ENCODE measurements at places on chromosomes 7 and 10. TPM values are rescaled to one million over a fixed set of nuclear protein-coding genes. Genes with fewer than 3 reads are reported as not detected.
A peak's percentile ranks its signal among the peaks of the same experiment; 100 is the strongest.

- peaks cover 64% of the 10 kb centered on the region for H3K27me3 ChIP-seq
- peaks cover 54% of the 10 kb centered on the region for H3K4me1 ChIP-seq
- peak; percentile 94 for DNase-seq
- H3K27ac ChIP-seq, result peak overlapping the region; percentile 47
- no peaks in the 10 kb centered on the region for H3K36me3 ChIP-seq
- H3K4me3 ChIP-seq, result peak overlapping the region; percentile 26
These were observed 203.3 kb downstream of the BUB3 start for GRCh38 chr10:123357421-123357930.

DNA sequence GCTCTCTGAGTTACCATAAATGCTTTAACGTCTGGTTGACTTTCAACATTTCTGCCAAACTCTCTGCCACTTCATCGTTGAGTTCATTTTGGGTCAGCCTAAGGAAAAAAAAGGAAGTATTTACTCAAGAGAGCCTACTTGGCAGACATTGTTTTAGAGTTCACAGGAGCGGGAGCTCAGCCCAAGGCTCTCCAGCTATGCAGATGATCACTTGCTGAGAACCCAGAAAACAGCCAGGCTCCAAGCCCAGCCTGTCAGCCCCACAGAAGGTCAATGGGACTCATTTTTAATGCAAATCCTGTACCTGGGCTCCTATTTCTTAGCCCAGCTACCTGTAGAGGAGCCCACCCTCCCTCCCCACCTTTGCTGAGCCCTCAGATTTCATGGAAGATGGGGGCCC is 45.5 kb downstream of the NOD1 start:
- DNase-seq, result peak; percentile 18
- H3K4me3 ChIP-seq, result no peak overlapping the region
- H3K36me3 ChIP-seq, result no peaks in the 10 kb centered on the region
- H3K27me3 ChIP-seq, result no peaks in the 10 kb centered on the region
- H3K4me1 ChIP-seq, result peaks cover 10% of the 10 kb centered on the region

- H3K4me1 ChIP-seq, result no peaks in the 10 kb centered on the region
- H3K4me3 ChIP-seq, result no peak overlapping the region
- no peaks in the 10 kb centered on the region for H3K36me3 ChIP-seq
- H3K27ac ChIP-seq, result no peak overlapping the region
- DNase-seq, result no peak
- no peaks in the 10 kb centered on the region for H3K27me3 ChIP-seq
These were observed 24.3 kb downstream of the NUP42 start for GRCh38 chr7:23205909-23206767.

DNA sequence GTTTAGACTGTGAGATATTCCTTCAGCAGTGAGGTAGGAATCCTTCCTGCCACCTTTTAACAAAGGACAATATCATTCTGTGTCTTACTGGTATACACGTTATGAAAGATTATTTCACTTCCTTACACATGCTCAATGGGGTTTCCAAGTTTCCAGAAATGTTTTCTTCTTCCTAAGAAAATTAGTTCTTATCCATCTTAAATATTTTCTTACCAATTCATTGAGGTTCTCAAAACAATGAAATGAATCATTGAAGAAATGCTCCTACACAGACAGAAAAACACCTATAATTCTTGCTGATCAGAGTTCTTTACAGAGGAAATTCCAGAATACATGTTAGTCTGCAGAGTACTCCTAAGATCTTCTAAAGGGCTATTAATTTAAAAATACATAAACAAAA is 51.4 kb upstream of the SEC61G start:
- no peak overlapping the region for H3K27ac ChIP-seq
- DNase-seq, result no peak
- no peaks in the 10 kb centered on the region for H3K27me3 ChIP-seq
- H3K4me1 ChIP-seq, result no peaks in the 10 kb centered on the region

GRCh38 chr10:95542761-95543160 is 18.4 kb downstream of the SORBS1 start:
- no peaks in the 10 kb centered on the region for H3K27me3 ChIP-seq
- DNase-seq, result no peak
- no peak overlapping the region for H3K4me3 ChIP-seq
- H3K4me1 ChIP-seq, result peaks cover 6% of the 10 kb centered on the region

DNA sequence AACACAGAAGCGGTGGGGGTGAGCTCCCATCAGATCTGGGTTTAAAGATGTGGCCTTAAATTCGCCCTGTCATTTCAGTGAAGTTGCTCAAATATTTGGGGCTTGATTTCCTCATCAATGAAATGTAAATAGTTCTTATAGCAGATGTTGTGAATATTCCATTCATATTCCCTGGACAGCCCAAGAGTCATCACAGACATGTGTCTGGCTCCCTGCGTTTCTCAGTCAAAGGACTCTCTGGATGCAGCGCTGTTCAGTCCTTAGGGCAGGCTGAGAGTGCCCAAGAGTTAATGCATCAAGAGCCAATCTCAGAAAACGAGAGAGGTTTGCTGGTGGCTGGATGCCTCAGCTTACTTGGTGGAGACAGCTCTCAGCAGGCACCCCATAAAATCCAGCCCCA is 475.5 kb upstream of the VSTM2A start:
- no peak for DNase-seq
- no peaks in the 10 kb centered on the region for H3K4me1 ChIP-seq
- H3K4me3 ChIP-seq, result no peak overlapping the region
- no peak overlapping the region for H3K27ac ChIP-seq
- H3K36me3 ChIP-seq, result no peaks in the 10 kb centered on the region

DNA sequence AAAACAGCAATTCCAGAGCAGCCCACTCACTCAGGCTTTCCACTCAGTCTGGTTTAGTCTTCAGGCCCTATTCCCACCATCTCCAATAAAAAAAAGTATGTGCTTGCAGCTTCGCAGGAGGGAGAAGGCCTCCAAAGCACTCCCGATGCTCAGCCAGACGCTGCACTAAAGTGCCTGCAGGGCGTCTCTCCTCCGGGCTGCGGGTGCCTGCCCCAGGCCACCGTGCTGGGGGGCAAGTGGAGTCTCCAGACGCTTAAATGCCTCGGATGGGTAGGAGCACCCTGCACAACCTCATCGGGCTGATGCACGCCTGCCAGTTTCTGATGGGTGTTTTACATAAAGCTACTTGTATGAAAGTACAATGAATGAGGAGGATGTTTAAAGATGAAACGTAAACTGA is 31.3 kb upstream of the NCAPG2 start:
- H3K27ac ChIP-seq, result no peak overlapping the region
- DNase-seq, result no peak
- H3K4me3 ChIP-seq, result no peak overlapping the region

GRCh38 chr10:59036311-59037017 is 140.0 kb upstream of the PHYHIPL start:
- H3K27me3 ChIP-seq, result no peaks in the 10 kb centered on the region
- H3K4me3 ChIP-seq, result no peak overlapping the region
- DNase-seq, result no peak
- no peak overlapping the region for H3K27ac ChIP-seq
- H3K36me3 ChIP-seq, result no peaks in the 10 kb centered on the region

DNA sequence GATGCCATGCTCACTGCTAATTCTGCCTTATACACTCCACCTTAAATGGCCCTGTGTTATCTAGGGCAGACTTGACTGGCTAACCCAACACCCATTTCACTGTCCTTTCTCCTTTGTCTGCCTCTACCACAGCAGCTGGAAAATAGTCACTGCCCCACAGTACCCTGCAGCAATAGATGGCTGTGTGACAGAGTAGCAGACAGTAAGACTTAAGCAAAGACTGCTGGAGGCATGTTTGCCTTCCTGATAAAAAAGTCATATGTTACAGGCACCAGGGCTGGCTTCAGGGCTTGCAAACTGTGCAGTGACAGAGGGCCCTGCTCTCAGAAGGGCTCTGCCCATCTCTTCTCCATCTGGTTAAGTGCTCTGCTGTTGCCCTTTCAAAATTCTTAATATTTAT is 332.6 kb upstream of the GHITM start:
- H3K27me3 ChIP-seq, result no peaks in the 10 kb centered on the region
- no peak overlapping the region for H3K4me3 ChIP-seq
- no peak overlapping the region for H3K27ac ChIP-seq
- no peaks in the 10 kb centered on the region for H3K36me3 ChIP-seq

- no peak overlapping the region for H3K4me3 ChIP-seq
- peak; percentile 16 for DNase-seq
- no peaks in the 10 kb centered on the region for H3K36me3 ChIP-seq
- no peaks in the 10 kb centered on the region for H3K27me3 ChIP-seq
- peaks cover 17% of the 10 kb centered on the region for H3K4me1 ChIP-seq
- H3K27ac ChIP-seq, result no peak overlapping the region
These were observed 42.5 kb downstream of the FAM13C start for GRCh38 chr10:59319854-59320253.

GRCh38 chr7:156823435-156823834 is 69.5 kb downstream of the LMBR1 start:
- no peaks in the 10 kb centered on the region for H3K27me3 ChIP-seq
- H3K27ac ChIP-seq, result no peak overlapping the region
- no peaks in the 10 kb centered on the region for H3K36me3 ChIP-seq
- H3K4me3 ChIP-seq, result no peak overlapping the region

GRCh38 chr7:153840861-153841260 is 211.3 kb upstream of the DPP6 start:
- no peaks in the 10 kb centered on the region for H3K27me3 ChIP-seq
- no peaks in the 10 kb centered on the region for H3K4me1 ChIP-seq
- no peaks in the 10 kb centered on the region for H3K36me3 ChIP-seq
- no peak overlapping the region for H3K27ac ChIP-seq
- no peak overlapping the region for H3K4me3 ChIP-seq
- no peak for DNase-seq

- DNase-seq, result no peak
- H3K36me3 ChIP-seq, result no peaks in the 10 kb centered on the region
- H3K27me3 ChIP-seq, result no peaks in the 10 kb centered on the region
- no peak overlapping the region for H3K4me3 ChIP-seq
- no peak overlapping the region for H3K27ac ChIP-seq
These were observed 25.8 kb downstream of the WBP1L start for GRCh38 chr10:102769375-102770107.

GRCh38 chr10:100688201-100688600 is 57.2 kb upstream of the PAX2 start:
- H3K36me3 ChIP-seq, result no peaks in the 10 kb centered on the region
- H3K27ac ChIP-seq, result no peak overlapping the region
- DNase-seq, result no peak
- peaks cover 100% of the 10 kb centered on the region for H3K27me3 ChIP-seq

DNA sequence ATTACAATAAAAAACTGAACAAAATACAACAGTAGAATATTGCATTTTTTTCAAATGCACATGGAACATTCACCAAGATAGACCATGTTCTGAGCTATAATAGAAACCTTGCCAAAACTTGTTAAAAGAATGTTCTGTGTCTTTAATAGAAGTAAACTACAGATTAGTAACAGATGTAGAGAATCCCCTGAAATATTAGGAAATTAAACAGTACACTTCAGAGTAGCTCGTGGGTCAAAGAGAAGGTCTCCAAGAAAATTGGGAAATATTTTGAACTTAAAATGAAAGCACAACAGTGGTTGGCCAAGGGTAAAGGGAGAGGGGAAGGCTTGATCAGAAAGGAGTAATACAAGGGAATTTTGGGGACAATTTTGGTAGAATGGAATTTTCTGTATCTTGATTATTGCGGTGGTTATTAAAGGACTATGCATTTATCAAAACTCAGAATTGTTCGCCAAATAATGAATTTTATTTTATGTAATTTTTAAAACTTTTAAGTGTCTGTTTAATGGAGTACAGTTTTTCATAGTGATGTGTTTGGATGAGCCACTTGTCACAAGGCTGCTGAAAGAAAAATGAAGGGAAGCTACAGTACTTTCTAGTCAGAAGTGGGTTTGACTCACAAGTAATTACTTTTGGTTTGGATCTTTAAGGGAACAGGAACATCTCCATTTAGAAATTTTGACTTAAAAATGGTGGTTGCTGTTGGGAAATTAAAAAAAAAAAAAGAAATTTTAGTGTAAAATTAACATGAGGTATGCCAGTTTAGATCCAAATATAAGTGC is 10.2 kb downstream of the PLEKHA8 start:
- DNase-seq, result no peak
- H3K27ac ChIP-seq, result no peak overlapping the region
- H3K4me1 ChIP-seq, result peaks cover 13% of the 10 kb centered on the region
- no peaks in the 10 kb centered on the region for H3K27me3 ChIP-seq
- H3K4me3 ChIP-seq, result no peak overlapping the region
- peaks cover 6% of the 10 kb centered on the region for H3K36me3 ChIP-seq

DNA sequence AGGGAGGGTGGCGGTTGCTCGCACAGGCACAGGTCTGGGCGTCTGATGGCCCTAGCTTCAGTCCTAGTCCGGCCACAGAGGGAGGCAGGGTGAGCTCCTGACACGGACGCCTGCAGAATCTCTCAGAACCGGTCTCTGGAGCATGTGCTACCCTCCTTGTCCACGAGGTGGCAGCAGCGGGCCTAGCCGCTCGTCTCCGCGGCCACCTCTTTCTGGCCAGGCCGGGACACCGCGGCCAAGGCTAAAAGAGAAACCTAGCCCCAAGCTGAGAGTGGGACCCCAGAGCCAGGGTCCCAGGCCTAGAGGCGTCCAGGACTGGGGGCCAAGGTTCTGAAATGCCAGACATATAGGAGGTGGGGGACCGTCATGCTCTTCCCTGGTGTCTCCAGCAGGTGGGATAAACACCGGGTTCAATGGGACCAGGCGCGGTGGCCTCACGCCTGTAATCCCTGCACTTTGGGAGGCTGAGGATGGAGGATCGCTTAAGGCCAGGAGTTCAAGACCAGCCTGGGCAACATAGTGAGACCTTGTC is 3.2 kb upstream of the LAT2 start:
- H3K4me1 ChIP-seq, result no peaks in the 10 kb centered on the region
- H3K27me3 ChIP-seq, result no peaks in the 10 kb centered on the region
- H3K36me3 ChIP-seq, result no peaks in the 10 kb centered on the region
- DNase-seq, result peak; percentile 84
- H3K27ac ChIP-seq, result no peak overlapping the region
- no peak overlapping the region for H3K4me3 ChIP-seq

DNA sequence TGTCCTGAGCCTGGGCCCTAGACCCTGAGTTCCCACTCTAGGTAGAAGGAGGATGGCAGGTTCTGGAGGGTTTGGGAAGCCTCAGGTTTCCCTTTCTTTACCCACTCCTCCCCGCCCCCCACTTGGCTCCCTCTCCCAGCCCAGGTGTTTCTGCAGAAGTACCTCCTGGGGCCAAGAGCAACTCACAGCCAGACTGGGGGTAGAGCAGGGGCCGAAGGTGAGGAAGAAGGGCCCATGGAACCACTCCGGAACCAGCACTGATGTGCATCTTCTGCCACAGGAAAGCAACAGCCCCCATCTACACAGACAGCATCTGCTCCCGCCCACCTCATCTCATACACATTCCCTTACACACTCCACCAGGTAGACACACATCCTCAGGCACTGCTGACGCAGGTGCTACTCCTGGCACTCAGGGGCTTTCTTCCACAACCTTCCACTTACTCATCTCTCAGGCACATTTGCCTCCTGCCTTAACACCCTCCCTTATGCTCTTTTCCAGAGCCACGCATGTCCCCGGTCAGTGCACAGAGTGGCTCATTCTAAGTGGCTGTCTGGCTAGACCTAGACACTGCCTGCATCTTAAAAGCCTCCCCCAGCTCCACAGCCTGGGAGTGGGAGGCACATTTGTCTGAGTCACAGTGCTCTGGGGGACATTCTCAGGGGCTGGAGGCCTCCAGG is 1.8 kb downstream of the EPHB6 start:
- H3K4me3 ChIP-seq, result no peak overlapping the region
- peaks cover 14% of the 10 kb centered on the region for H3K27me3 ChIP-seq
- peaks cover 4% of the 10 kb centered on the region for H3K4me1 ChIP-seq
- no peak for DNase-seq
- no peaks in the 10 kb centered on the region for H3K36me3 ChIP-seq
- H3K27ac ChIP-seq, result no peak overlapping the region

The ST8SIA6 gene
- total RNA-seq, result 4.4 TPM

The PTPRE gene
- total RNA-seq, result 0.93 TPM

The DDIT4 gene
- 257 TPM for total RNA-seq

The C10orf53 gene
- not detected for total RNA-seq

The ABHD11 gene
- total RNA-seq, result 9.3 TPM

The TET1 gene
- 67.3 TPM for total RNA-seq

The TMEM225B gene
- 0.53 TPM for total RNA-seq

The CTNNA3 gene
- 12.9 TPM for total RNA-seq

The UTF1 gene
- not detected for total RNA-seq

The BEND7 gene
- total RNA-seq, result 9.1 TPM
